NCI-H226 (cell line): ENCODE measurements at places on chromosomes 5 and 9.

DNA sequence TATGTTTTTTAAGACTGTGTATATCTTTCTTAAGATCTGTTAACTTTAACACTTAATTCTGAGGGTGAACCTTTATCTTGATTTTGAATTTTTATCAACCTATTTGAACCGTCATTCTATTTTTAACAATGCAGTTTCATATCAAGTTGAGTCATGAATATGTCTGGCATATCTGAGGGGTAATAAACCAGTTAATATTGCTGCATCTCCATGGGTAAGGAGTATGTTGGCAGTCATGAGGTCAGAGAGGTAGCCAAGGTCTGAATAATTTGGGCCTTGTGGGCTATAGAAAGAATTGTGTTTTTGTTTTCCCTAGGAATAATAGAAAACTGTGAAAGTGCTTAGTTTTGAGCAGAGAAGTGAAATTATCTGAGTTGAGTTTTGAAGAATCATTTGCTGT is 419.0 kb downstream of the PLK2 start:
- DNase-seq = peak; percentile 59

GRCh38 chr9:19233344-19233743 is 2.9 kb downstream of the DENND4C start:
- no peak for DNase-seq

GRCh38 chr5:1636981-1637638 is 113.3 kb upstream of the LPCAT1 start:
- no peak for DNase-seq

DNA sequence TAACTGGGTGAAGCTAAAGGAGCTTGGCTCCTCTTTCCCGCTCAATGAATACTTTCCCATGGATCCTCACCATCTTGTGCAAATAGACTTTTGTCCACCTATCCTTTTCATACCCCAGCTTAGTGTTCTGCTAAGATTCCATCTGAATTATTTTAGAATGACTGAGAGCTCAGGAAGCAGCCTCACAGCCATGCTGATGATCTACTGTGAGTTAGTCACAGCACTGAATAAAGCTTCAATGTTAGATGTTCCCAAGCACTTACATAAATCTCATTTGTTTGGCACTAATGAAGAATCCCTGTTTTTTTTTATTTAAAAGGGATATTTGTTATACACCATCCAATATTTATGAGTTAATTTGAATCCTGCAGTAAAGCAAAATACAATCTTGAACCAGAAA is 317.6 kb upstream of the TRPC7 start:
- no peak for DNase-seq

GRCh38 chr9:113886026-113886369 is 9.9 kb downstream of the ZNF618 start:
- no peak for DNase-seq

- DNase-seq = no peak
Observed at GRCh38 chr9:89431930-89432725, 65.8 kb downstream of the SEMA4D start.

DNA sequence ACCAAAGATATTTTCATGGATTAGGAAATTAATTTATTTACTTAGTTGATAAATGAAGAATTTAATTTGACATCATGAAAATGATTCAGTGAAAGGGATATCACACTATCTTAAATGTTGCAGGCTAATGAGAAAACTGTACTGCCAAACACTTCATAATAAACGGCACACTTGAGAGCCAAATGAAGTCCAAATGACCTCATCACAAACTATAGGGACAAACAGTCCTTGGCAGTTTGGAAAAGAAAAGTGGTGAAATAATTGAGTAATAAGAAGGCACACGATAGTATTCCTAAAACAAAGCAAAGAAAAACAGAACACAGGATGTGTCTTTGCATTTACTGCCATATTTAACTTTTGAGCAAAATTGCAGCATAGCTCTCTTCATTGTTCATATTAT is 116.9 kb upstream of the TLR4 start:
- DNase-seq = no peak

GRCh38 chr9:19649336-19650041 is 139.3 kb downstream of the SLC24A2 start:
- DNase-seq = no peak

DNA sequence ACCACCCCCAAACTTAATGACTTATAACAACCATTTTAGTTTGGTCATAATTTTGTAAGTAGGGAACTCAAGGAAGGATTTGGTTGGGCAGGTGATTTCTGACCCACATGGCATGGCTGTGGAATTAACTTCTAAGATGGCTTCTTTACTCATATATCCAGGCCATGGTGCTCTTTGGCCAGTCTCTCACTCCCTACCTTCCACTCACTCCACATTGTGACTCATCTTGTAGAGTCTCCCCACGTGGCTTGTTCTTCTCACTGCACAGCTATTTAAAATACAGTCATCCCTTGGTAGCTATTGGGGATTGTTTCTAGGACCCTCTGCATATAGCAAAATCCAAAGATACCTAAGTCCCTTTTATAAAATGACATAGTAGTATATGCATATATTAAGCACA is 76.6 kb upstream of the MAST4 start:
- peak; percentile 59 for DNase-seq
